ENCODE measurements at places on chromosomes 11 and 22.

DNA sequence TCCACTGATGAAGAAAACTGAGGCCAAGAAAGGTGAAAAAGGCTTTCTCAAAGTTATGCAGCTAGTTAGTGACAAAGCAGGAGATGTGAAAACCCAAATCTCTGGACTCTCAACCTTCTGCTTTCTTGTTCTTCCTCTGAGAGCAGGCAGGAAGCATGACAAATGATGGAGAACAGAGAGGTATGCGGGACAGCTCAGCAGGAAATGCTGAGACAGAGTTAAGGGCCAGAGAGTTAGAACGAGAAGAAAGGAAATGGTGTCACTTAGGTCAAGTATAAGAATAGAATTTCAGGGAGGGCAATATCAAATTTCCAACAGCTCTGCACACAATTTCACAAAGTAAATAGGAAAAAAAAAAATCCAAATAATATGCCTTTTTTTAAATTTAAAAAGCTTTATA lies 67.6 kb upstream of the ARHGAP42 start:
- no peak for DNase-seq

GRCh38 chr22:20606041-20606783 lies 98.8 kb downstream of the MED15 start:
- no peak for DNase-seq

DNA sequence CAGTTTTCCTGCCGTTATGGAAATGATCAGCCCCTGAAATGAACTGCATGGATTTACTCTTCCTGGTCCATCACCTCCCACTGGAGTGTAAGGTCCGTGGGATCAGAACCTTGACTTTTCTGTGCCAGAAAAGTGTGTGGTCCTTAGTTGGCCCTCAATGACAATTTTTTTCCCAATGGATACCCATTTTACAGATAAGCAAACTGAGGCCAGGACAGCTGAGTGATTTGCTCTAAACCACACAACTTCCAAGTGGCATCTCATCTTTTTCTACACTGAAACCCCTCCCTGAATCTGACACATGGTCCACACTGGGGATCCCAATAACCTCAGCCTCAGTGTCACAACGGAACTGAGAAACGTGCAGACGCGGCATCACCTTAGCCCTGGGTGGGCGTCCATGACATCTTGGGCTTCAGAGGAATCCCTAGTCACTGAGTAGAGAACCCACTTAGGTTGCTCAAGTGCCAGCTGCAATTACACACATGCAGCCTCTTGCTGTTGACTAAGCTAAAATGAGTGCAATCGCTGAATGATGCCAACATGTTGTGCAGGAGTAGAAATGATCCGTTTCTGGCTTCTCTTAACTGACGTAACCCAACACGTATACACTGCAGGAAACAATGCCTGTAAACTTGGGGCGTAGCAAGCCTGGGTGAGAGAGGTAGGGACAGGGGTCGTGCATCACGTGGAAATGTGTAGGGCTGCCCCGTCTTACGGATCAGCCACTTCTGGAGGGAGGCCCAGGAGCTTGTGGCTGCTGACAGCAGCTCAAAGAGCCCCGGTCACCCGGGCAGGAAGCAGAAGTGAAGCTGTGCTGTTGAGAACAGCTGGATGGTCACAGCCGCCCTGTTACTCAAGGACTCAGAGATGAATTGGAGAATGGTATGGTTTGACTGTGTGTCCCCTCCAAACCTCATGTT lies 136.3 kb downstream of the SHANK2 start:
- DNase-seq = no peak

- no peak for DNase-seq
Observed at GRCh38 chr11:43010042-43010441, 301.8 kb upstream of the API5 start.

GRCh38 chr11:119121811-119122124 lies 388 bp downstream of the HINFP start:
- no peak for DNase-seq

- DNase-seq = no peak
Observed at GRCh38 chr11:28842716-28843115, 734.5 kb downstream of the METTL15 start.

GRCh38 chr11:122103726-122104125 lies 12.3 kb downstream of the BLID start:
- no peak for DNase-seq

DNA sequence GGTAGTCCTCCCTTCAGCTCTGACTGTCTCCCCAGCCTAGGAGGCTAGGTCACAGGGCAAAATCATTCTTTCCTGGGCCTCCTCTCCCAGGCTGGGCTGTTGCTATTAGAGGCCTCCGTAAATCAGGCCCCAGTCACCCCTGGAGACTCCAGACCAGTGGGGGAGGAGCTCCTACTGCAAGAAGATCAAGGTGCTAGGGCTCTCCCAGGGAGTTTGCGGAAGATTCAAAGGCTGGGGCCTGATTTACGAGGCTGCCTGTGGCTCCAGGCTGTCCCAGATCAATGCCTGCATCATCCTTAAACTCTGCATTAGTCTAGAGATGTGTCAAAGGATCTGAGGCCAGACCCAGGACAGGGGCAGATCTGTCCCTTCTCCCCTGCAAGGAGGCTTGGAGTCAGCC lies 346.2 kb downstream of the TENM4 start:
- no peak for DNase-seq

All from right cardiac atrium (tissue), 5 donors.